NCI-H1417 treated with DMSO at 0.1 percent for 48 hours (cell line): ENCODE measurements at places on chromosomes 3 and 15.

DNA sequence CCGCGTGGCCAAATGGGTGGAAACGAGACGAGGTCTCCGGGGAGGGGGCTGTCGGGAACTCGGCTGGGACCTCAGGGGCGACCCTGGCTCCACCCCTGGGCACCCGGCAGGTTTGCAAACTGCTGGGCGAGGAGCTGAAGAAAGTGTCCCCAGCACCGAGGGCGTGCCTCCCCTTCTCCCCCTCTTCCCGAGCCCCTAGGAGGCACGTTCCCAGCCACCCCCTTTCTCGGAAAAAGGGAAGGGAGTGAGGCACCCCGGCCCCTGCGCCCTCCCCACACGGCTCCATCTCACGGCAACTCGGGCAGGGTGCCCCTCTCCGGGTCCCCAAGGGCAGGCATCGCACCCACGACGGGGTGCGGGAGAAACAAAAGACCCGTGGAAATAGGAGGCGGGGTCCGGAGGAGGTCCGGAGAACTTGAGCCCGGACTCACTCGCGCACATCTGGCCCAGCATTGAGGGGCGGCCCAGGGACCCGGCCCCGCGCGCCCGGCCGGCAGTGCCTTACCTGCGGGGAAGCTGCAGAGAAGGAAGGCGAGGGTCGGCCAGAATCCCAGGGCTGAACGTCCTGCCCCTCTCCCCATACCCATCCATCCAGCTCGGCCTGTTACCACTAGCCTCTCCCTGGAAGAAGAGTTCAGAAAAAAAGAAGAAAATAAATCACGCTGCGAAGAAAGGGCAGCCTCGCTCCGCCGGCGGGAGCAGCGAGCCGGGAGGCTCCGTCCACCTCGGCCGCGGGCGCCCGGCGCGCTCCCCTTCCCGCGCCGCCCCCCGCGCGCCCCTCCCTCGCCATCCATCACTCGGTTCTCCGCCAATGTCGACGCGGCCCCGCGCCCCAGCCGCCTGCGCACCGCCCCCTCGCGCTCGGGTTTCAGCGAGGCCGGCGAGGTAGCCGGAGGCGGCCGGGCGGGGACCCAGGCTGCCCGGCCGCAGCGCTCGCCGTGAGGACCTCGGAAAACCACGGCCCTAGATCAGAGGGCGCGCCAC is 16.3 kb downstream of the RGMA start:
- peak; percentile 40 for DNase-seq

GRCh38 chr3:102081572-102082289 is 232.4 kb downstream of the NFKBIZ start:
- DNase-seq, result no peak

DNA sequence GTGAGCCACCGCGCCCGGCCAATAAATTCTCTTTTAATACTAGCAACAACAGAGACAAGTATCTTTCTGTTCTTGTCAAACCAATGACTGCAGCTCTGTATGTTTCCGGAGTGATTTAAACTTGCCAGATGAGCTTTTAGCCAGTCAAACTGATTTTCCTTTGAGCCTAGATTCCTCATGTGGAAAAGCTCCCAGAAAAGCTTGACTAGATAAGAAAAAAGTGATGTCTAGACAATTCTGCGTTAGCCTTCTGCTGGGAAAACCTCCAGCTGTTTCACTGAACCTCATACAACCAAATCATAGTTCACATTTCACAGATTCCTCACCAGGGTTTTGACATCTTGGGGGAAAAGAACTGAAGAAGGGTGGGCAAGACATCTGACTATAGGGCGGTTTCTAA is 78.6 kb downstream of the MAGI1 start:
- no peak for DNase-seq

DNA sequence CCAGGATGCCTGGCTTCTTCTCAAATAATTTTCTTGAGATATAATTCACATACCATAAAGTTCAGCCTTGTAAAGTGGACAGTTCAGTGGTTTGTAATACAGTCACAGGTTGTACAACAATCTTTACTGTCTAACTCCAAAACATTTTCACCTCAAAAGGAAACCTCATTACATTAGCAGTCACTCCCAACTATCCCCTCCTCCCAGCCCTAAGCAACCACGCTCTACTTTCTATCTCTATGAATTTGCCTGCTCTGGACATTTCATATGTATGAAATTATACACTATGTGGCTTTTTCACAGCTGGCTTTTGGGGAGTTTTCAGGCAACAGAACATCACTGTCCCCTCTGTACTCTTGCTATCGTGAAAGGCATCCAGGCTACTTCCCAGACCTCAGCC is 17.5 kb downstream of the TGM5 start:
- no peak for DNase-seq

- no peak for DNase-seq
Observed at GRCh38 chr3:127404221-127405009, 116.6 kb upstream of the PRR20G start.

DNA sequence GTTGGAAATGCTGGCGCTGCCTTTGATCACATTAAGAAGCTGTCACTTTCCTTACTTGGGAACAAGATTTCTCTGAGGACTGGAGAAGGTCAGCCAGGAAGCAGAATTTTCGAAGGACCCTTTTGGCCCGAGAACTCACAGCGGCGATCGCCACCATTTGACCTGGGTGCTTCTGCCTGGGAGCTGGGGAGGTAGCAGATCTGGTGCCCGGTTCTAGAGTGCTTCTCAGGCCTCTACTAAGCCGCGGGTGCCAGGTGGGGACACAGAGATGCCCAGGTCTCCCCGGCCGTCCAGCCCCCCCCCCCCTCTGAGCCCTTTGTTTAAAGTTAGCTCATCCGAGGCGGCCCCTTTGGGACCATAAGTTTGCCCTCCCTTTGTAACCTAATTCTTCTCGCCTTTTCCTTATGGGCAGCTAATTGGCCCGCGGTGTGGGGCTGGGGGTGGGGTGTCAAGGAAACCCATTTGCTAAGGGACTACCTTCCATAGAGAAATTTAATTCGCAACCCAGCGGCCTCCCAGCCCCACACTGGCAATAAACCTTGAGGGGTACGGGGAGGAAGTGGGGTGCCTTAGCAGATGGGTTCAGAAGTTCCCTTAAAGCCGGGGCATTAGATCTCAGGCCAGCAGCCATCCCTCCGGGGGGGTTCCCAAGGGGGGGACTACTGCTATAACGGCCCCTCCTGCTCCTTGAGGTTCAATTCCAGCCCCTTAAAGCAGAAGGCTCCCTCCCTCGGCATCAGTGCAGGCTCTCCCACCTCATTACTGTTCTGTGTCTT is 1.9 kb downstream of the GATA2 start:
- no peak for DNase-seq

DNA sequence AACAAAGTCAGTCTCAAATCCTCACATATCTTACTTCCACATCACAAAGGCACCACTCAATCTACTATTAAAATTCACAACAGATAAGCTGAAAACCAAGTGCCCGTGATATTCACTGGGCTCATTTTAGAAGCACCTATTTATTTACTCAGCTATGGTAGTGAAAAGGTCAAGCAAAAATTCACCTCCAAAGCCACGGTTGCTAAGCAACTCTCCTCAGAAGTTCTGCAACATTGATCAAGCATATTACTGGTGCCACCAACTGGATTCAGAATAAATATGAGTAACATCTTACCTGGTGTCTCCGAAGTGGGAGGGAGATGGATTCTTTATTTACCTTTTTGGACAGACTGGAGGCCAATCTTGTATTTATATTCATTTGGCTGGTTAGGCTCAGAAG is 714.8 kb downstream of the FHIT start:
- peak; percentile 17 for DNase-seq

DNA sequence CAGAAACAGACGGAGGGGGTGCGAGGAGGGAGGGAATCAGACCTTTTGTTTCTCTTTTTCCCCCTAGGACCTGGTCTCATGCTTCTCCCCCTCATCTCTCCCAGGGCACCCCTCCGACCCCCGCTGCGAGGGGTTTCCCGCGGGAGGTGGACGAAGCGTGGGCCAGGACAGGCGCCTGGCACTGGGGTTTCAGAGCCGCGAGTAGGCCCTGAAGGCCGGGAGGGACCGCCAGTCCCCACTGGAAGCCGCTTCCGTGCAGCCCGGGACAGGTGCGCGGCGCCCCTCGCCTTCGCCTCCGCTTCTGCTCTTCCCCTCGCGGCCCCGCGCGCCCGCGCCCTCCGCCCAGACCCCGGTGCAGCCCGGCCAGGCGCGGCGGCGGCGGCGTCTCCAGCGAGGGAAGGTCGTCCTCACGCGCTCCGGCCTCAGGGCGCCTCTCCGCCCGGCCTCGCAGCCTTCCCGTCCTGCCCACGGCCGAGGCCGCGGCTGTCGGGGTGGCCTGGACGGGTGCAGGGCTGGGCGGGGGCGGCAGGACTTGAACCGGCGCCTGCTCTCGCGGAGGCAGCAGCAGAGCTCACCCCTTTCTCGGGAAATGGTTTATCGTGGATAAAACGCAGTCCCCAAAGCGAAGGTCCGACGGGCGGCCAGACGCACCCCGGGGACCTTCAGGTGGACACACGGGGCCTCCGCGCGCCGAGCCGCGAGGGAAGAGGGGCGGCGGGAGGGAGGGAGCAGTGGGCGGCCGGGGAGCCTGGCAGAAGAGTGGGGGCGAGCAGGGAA is 31.5 kb upstream of the ADAMTS17 start:
- no peak for DNase-seq
